ENCODE measurements at places on chromosomes 1 and 21.
A peak's percentile ranks its signal among the peaks of the same experiment; 100 is the strongest.

- DNase-seq = no peak
Observed at GRCh38 chr1:234262754-234263105, 110.5 kb upstream of the COA6 start.

GRCh38 chr1:213728593-213729536 lies 258.9 kb upstream of the PROX1 start:
- no peak for DNase-seq

GRCh38 chr1:18868801-18869424 lies 9.5 kb upstream of the TAS1R2 start:
- no peak for DNase-seq

GRCh38 chr1:18309552-18310155 lies 171.1 kb upstream of the KLHDC7A start:
- DNase-seq = no peak

DNA sequence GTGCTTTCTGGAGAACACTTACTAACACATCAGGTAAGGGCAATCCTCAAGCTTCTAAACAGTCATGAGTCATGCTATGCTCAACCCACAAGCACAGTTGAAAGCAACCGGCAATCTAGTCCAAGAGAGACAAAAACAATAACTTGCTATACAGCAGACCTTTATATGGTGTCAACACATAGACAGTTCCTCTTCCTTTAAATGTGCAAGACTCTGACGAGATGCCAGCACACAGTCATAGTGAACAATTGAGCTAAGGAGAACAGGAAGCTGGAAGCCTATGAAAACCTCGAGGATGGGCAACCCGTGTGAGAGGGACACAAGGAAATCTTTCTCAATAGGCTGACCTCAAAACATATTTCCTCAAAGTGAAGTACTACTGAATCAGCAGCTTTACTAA lies 5.3 kb downstream of the ADIPOR1 start:
- DNase-seq = peak; percentile 77

GRCh38 chr1:100440075-100440809 lies 87.9 kb downstream of the CDC14A start:
- peak; percentile 51 for DNase-seq

DNA sequence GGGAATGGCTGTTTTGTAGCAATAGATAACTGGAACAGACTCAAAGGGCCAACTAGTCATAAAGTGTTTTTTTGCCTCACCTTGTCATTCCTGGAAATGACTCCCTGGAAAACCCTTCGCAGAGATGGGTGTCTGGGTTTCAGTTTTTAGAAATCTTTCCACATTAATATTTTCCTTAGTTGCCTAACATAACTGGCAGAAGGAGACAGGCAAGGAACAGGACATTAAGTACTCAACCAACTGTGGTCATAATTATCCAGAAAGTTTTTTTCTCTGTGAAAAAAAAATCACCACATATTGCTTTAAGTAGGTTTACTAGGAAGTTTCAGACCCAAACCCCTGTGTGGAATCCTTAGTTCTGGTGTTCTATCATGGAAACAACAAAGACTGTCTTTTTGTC lies 3.4 kb upstream of the CMPK1 start:
- no peak for DNase-seq
